ENCODE measurements at places on chromosomes 11 and 22.
A peak's percentile ranks its signal among the peaks of the same experiment; 100 is the strongest.

DNA sequence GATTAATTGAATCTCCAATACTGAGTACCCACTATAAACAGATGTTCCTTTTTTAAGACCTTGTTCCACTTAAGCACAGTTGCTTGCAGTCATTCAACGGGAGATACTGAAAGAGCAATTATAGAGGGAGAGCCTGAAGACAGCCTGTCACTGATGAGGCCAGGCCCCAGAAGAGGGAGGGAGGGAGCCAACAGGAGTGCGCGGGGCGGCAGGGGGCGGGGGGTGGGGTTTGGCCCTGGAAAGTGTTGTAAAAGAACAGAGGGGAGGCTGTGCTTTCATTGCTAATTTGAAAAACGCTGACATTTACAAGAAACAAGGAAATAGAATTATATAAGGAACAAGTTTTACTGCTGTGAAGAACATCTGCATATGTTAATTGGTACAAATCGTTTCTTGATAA is 53.1 kb downstream of the MAP6 start:
- no peak for DNase-seq

DNA sequence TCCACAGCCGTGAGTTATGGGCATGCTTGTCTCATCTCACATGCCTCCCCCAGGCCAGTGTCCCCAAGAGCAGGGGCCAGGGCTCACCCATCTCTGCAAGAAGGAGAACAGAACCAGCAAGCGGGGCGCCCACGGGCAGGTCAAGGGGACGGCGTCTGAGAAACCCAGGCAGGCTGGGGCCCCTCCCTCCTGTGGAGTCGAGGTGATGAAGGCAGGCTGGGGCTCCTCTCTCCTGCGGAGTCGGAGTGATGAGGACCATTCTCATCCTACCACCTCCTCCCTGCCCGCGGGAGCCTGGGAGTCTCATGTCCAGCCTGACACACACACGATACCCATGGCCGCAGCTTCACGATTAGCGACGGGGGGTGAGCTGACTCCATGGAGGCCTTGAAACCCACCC is 141.9 kb downstream of the CTTN start:
- DNase-seq = no peak

DNA sequence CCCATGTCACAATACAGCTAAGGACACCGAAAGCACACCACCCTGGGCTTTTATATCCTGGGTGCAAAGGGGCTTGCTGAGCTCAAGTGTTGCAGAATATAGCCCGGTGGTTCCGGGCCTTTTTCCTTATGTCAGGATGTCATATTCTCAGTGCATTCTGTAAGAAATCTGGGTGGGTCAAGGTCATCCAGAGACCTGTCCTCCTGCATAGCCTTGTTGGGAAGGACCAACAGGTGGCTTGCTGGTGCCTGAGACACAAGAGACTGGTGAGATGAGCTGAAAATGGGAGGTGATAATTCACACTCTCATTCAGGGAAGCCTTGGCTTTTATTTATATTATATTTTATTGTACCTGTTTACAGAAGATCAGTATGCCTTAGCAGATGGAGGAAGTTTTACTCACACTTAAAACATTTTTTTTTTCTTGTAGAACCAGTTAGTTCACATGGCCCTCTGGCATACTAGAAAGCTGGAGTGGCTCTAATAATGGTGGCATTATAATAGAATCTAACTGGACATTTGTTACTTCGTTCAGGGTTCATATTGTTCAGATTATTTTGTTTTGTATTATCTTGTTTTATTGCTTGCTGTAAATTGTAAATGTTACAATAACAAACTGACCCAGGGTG is 14.6 kb upstream of the TMEM123 start:
- no peak for DNase-seq

DNA sequence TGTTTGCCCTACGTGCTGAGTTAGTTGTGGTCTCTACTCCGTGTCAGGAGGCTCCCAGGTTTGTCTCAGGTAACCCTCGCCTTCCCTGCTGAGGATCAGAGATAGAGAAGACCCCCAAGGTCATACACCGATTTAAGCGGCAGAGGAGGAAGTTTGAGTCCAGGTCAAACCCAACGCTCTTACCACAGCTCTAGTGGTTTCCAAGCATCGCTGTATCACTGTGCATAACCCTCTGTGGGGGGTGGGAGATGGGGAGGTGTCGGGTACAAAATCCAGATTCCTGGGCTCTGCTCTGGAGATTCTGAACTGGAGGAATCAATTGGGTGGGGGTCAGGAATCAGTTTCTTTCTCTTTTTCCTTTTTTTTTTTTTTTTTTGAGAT is 627 bp downstream of the DNAJC4 start:
- DNase-seq = no peak

GRCh38 chr22:25475257-25476022 is 89.0 kb upstream of the GRK3 start:
- DNase-seq = no peak

- DNase-seq = peak; percentile 5
Measured at GRCh38 chr22:19679522-19680101, 34.7 kb upstream of the SEPTIN5 start.

- DNase-seq = no peak
Measured at GRCh38 chr22:48739348-48740085, 1088.2 kb downstream of the BRD1 start.

GRCh38 chr22:50338042-50338573 is 5.0 kb upstream of the PPP6R2 start:
- DNase-seq = no peak

- DNase-seq = no peak
Measured at GRCh38 chr22:46738647-46739093, 618 bp upstream of the CERK start.

DNA sequence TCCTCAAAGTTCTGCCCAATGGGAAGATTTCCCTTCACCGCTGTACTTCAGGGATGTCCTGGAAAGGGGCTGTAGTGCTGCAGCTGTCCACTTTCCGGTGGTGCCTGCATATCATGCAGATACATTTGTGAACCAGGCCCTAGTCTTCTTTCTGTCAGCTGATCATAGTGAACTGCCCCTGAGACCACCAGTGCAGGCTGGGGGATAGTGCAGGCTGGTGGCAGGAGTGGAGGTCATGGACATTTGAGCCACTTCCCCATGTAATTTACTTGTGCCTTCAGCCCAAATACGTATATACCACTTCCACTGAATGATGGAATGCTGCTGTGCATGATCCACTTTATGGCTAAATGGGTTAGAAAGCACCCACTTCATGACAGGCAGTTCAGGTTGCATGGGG is 120.0 kb downstream of the ZNF280B start:
- DNase-seq = no peak

DNA sequence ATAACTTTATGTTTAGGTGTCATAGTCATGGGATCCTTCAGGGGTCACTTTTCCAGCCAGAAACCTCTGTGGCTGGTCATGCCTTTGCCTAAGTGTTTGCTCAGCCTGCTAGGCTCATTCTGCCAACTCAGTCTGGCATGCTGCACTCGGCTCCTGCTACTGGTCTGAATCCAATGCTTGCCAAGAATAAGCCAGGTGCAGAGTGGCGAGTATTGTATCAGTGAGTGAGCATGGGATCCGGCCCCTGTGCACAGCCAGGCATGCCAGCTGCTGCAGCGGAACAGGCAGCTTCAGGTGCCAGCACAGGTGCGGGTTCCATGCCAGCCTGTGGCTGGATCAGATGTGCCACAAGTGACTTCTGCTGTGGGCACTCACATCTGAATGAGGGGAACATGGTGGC is 1269.3 kb upstream of the CNTN5 start:
- no peak for DNase-seq

DNA sequence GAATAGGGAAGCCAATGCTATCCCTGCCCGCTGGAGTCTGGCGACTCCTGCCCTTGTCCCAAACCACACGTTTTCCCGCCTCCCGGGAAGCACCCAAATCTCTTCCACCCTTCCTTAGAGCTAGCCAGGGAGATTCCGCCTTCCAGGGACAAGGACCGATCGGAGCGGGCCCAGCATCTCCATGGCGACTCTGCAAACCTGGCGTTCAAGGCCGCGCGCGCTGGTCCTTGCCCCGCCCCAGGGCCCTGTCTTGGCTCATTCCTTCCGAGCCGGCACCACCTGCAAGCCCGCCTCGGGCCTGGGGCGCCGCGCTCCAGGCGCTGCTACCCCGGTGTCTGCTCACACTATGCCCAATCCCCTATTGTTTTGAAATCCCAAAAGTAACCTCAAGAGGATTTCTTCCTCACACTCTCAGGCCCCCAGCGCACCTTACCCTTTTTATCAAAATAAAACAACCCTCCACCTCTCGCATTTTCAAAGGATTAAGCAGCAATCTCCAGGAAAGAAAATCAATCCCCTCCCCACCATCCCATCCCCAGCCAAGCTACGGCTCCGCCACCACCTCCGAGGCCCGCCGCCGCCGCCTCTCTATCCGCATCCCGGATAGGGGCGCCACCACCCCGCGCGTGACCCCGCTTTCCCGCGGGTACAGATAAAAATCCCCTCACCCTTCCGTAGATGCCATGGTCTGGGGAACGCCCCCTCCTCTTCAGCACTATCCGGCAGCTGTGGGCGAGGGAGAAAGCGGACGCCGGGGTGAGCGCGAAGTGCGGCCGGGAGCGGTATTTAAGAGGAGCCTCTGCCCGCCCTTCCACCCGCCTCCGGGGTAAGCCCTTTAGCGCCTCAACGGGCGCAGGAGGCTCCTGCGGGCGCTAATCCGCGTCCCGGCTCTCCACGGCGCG is 825 bp downstream of the SLC1A2 start:
- DNase-seq = no peak

- DNase-seq = no peak
Measured at GRCh38 chr11:123080015-123080414, 18.1 kb upstream of the HSPA8 start.

DNA sequence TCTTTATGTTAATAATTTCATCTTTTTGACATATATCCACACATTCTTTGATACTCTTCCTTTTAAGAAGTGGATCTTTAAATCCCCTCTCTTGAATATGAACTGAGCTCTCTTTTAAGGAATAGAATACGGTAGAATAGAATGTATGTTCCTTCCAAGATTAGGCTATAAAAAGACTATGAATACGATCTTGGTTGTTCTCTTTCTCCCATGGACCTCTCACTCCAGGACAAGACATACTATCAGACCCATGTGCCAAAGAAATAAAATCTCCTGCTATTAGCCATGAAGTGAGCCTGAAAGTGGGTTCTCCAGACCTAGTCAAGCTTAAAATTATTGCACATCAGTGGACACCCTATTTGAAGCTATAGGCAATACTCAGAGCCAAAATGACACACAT is 392.2 kb upstream of the ANO3 start:
- DNase-seq = no peak

DNA sequence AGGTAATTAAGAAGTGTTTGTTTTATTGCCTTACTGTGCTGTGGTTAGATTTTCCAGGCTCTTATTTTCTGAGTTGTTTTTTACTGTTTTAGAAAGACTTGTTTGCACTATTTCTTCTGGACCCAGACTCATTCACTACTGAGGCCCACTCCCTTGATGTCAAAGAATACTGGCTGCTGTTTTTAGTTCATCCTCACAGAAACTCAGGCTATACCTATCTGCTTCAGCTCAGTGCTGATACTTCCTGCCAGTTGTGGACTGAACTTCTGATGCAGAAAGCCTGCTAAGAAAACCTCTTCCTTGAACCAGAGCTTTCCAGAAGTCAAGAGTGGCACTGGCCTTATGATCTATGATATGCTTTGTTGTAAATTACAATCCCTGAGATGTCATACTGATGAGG is 15.9 kb upstream of the PIK3IP1 start:
- no peak for DNase-seq

GRCh38 chr11:117143390-117143789 is 697 bp upstream of the PAFAH1B2 start:
- no peak for DNase-seq

GRCh38 chr11:123041185-123041584 is 20.8 kb downstream of the HSPA8 start:
- DNase-seq = no peak

GRCh38 chr11:9831122-9831521 is 167.2 kb downstream of the SWAP70 start:
- DNase-seq = no peak

DNA sequence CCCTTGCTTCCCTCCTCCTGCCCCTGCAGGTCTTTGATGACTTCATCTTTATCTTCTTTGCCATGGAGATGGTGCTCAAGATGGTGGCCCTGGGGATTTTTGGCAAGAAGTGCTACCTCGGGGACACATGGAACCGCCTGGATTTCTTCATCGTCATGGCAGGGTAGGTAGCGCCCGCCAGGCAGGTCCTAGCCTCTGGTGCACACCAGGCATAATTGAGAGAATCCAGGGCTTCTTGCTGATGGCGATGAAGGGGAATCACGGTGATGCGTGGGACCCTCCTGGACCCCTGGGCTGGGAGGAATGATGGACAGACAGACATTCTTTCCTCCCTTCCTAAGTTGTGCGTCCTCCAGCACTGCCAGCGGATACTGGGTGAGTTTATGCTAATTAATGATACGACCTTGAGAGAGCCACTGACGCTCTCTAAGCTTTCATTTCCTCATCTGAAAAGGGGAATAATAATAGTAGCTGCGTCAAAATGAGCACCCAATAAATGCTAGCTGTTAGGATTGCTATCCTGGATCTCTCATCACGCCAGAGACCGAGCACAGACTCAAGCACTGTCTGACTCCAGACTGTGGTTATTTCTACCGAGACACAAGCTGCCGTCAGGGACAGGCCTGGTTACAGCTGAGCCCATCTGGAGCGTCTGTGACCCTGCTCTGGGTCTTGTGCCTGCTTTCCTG is 30.1 kb downstream of the CACNA1I start:
- DNase-seq = no peak

DNA sequence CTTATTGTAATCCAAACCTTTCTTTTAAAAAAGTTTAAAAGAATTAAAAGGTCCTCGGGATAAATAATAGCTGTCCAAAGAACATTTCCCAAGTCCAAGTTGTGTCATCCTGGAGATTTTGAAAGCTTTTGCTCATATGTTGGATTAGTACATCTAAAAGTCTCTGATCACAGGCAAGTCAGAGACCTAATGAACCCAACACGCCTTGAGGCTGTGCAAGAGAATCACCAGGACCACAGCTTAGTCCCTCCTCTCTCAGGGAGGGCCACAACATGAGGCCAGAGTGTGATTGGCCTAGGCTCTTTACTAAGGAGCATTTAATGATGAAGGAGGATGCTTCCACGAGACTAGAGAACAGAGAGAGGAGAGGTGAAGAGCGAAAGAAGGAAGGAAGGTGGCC is 98.7 kb upstream of the OR5AK2 start:
- no peak for DNase-seq

- DNase-seq = no peak
Measured at GRCh38 chr22:45897736-45898135, 79.2 kb downstream of the WNT7B start.

DNA sequence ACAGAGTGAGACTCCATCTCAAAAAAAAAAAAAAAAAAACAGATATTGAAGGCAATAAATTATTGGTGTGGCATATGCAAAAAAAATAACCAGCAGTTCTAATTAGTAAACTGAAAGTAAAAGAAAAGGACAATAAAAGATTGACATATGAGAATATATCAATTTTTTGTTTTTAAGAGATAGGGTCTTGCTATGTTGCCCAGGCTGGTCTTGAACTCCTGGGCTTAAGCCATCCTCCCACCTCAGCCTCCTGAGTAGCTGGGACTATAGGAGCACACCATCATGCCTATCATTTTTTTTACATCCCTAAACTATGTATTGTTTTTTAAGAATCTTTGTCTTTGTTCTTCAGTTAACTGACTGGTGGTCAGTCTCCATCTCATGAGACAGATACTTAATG is 31.5 kb downstream of the PACSIN2 start:
- no peak for DNase-seq

- DNase-seq = peak; percentile 93
Measured at GRCh38 chr11:65546217-65546958, 11.8 kb downstream of the LTBP3 start.

GRCh38 chr22:37943136-37943824 is 10.1 kb downstream of the C22orf23 start:
- DNase-seq = no peak

Data from stimulated activated CD4-positive, alpha-beta T cell treated with anti-CD3 and anti-CD28 coated beads, TNF-alpha, amount 100 ng/mL, for 24 hours (primary cell).